GM12878 (cell line): ENCODE measurements at places on chromosomes 12 and 14.

- DNase-seq = no peak
These were observed 386.6 kb upstream of the PRICKLE1 start for GRCh38 chr12:42976122-42976521.

DNA sequence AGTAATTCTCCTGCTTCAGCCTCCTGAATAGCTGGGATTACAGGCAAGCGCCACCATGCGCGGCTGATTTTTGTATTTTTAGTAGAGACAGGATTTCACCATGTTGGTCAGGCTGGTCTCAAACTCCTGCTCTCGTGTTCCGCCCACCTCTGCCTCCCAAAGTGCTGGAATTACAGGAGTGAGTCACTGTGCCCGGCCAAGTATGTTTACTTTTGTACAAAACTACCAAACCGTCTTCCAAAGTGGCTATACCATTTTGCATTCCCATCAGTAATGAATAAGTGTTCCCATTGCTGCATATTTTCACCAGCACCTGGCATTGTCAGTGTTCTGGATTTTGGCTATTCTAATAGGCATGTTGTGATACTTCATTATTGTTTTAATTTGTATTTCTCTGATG is 8.4 kb upstream of the KRT6A start:
- no peak for DNase-seq

- DNase-seq = no peak
These were observed 11.9 kb upstream of the LRP1-AS start for GRCh38 chr12:57159311-57159710.

- DNase-seq = no peak
These were observed 8.6 kb upstream of the SSTR1 start for GRCh38 chr14:38199076-38199475.

DNA sequence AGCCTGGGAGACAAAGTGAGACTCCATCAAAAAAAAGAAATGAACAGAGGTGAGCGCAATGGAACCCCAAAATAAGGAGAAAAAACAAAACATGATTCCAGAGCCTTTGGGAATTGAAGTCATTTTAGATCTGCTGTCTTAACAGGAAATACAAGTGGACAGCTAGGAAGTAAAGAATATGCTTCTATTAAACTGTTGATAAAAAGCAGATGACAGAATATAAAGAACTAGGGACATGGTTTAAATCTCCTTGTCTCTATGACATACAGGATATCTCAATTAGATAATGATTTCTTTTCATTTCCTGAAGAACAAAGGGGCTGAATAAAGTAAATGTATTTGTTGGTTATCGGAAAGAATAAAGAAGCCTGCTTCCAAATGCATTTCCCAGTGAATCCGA is 49.3 kb upstream of the ETV6 start:
- no peak for DNase-seq

GRCh38 chr12:50055831-50056638 is 1.4 kb upstream of the ASIC1 start:
- no peak for DNase-seq
